ENCODE measurements at places on chromosomes 6 and 20.
A peak's percentile ranks its signal among the peaks of the same experiment; 100 is the strongest.

- no peak for DNase-seq
Measured at GRCh38 chr6:10960171-10960570, 73.3 kb downstream of the SYCP2L start.

GRCh38 chr20:40293740-40294139 lies 395.3 kb downstream of the MAFB start:
- no peak for DNase-seq

DNA sequence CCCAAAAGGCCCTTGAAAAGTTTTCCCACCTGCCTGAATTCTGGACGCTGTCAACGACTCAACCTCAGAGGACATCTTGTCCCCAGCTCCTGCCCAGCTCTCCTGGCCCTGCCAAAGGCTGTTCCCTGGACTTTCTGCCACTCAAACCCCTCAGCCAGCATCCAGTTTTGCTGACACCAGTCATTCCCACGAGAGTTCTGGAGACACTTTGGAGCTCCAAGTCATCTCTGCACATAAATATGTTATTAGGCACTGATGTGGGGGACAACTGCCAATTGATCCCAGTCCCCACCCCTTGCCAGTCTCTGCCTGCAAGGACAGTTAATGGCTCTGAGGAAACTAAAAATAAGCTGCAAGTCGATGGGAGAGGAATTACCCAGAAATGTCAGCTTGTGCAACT lies 38.9 kb upstream of the KCNB1 start:
- DNase-seq = no peak

DNA sequence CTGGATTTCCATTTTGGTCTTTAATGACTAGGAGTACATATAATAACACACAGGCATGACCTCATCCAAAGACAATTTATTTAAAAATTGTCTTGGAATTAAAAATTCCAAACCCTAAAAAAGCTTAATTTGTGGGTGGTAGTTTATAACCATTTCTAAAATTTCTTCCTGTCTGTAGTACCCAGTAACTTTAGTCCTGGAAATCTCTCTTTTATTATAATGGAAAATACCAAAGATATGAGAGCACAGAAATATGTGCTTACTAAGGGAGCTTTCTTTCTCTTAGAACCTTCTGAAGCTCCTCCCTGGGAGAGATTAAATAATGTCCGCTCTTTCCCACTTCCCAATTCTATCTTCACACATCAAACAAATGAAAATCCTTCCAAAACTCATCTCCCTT lies 70.5 kb upstream of the PRL start:
- DNase-seq = no peak

DNA sequence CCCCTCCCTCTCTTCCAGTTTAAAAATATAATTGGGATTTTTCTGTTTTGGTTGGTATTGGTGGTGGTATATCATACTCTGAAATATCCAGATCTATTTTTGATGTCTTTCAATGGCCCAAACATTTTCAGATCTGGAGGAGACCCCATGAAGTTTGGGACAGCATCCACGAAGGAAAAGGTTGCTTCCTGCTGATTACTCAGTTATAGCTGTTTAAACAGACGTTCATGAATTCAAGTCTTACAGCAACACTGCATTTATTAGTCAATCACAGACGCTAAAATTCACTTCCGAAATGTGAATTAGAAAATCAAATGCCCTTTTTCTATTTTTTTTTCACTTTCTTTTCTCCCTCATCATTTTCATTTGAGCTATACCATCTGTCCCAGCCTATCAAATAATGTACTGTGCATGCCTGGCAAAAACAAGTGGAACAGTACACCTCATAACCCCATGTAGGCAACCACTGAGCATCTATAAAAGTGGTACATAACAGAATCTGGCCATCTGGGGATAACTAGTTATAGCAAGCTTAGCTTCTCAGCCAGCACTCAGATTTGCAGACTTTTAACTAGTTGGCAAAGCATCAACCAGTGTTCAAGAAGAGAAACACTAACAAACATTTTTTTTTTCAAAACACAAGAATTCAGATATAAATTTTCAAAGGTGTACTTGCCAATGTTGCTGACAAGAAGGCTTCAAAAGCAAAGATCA lies 124.5 kb downstream of the HIVEP2 start:
- DNase-seq = peak; percentile 39

- no peak for DNase-seq
Measured at GRCh38 chr6:135750081-135750480, 101.4 kb upstream of the PDE7B start.

DNA sequence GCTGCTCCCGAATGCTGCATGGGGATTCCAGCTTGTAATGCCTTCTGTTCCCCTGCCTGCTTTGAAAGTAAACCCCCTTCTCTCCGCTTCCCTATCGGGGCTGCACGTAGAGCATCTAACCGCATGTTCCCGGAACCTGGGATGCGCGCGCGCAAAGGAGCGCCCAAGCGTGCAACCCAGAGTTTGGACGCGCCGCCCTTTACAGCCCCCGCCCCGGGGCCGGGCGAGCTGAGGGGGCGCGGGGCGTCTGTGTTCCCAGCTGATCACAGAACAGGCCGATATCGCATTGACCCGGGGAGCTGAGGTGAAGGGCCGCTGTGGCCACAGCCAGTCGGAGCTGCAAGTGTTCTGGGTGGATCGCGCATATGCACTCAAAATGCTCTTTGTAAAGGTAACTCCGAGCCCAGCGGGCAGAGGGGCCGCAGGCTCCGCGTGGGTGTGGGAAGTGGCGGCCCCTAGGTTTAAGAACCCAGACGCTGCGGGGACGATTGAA lies 1.4 kb downstream of the LAMP5 start:
- DNase-seq = no peak

All from CD4-positive, alpha-beta T cell treated with Interleukin-4 for 1 hour (primary cell).